ENCODE measurements at places on chromosomes 5 and 9.

- DNase-seq: no peak
These were observed 80.1 kb downstream of the EDIL3 start for GRCh38 chr5:84304599-84304998.

- DNase-seq: no peak
These were observed 115.2 kb downstream of the C9orf152 start for GRCh38 chr9:110092792-110093191.

DNA sequence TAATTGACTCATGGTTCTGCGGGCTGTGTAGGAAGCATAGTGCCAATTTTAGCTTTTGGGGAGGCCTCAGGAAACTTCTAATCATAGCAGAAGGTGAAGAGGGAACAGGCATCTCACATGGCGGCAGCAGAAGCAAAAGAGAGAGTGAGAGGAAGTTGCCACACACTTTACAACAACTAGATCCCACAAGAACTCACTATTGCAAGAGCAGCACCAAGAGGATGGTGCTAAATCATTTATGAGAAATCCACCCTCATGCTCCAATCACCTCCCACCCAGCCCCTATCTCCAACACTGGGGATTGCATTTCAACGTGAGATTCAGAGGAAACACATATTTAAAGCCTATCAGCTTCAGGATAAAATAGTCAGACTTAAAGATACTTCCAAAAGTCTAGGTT lies 36.1 kb upstream of the LPAR1 start:
- no peak for DNase-seq

GRCh38 chr5:71529682-71530081 lies 57.5 kb upstream of the MCCC2 start:
- DNase-seq: no peak

DNA sequence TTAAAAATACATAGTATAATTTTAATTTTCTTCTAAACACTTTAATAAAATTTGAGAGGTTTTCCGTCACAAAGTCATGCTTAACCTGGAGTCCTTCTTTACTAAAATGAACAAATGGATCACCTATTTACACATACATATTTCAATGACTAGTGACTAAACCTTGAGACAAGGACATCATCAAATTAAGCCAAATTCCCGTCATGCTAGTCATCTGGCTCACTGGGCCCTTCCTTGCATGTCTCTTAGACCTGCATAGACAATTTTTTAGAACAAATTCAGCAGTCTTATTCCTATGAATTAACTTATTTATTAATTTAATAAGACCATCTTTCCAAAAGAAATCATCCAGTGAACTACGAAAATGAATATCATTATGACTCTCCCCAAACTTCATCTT lies 26.6 kb downstream of the ERAP2 start:
- DNase-seq: no peak

- DNase-seq: no peak
These were observed 3.5 kb upstream of the HINT2 start for GRCh38 chr9:35818341-35818740.

DNA sequence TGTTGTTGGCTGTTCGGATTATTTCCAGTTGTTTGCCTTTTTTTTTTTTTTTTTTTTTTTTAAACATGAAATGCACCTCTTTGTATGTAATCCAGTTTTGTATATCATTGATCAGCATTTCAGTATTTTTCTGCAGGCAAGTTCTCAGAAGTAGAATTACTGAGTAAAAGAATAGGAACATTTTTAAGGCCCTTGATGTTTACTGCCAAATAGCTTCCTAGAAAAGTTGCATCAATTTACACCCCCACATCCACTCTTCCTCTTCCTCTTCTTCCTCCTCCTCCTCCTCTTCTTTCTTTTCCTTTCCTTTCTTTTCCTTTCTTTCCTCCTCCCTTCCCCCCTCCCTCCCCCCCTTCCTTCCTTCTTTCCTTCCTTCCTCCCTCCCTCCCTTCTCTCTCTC lies 69.4 kb upstream of the ENTREP1 start:
- no peak for DNase-seq

- DNase-seq: no peak
These were observed 3.8 kb upstream of the CACFD1 start for GRCh38 chr9:133455936-133456335.

DNA sequence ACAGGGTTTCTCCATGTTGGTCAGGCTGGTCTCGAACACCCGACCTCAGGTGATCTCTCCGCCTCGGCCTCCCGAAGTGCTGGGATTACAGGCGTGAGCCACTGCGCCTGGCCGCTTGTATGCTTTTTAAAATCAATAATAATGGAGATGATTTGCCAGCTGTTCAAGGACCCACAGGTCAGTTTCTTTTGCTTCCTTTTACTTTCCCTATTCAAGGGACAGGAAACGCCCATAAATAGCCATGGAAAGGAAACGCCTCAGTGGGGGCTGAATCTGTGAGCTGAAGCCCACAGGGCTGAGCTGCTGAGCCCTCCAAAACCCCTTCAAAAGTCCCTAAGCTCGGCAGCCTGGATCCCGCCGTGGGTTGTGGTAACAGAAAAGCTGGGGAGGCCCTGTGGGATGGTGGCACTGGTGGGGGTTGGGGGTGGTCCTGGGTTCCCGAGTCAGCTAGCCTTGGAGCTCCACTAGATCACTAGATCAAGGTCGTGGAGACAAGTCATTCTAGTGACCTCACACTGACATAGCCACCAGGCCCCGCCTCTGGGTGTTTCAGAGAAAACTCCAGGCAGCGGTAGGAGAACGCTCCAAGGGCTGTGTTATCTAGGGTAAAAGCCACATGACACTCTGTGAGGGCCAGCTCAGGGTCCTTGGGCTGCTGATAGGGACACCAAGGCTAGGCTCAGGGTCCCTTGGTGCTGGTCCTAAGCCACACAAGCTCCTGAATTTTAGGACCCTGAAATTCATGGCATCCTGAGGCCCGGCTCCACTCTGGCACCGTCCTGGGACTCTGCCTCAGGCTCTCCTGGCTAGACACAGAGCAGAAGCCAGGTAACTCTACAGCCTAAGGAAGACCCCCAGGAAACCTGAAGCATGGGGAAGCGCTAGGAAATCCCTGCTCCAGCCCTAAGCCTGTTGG lies 18.0 kb upstream of the DUSP1 start:
- no peak for DNase-seq

DNA sequence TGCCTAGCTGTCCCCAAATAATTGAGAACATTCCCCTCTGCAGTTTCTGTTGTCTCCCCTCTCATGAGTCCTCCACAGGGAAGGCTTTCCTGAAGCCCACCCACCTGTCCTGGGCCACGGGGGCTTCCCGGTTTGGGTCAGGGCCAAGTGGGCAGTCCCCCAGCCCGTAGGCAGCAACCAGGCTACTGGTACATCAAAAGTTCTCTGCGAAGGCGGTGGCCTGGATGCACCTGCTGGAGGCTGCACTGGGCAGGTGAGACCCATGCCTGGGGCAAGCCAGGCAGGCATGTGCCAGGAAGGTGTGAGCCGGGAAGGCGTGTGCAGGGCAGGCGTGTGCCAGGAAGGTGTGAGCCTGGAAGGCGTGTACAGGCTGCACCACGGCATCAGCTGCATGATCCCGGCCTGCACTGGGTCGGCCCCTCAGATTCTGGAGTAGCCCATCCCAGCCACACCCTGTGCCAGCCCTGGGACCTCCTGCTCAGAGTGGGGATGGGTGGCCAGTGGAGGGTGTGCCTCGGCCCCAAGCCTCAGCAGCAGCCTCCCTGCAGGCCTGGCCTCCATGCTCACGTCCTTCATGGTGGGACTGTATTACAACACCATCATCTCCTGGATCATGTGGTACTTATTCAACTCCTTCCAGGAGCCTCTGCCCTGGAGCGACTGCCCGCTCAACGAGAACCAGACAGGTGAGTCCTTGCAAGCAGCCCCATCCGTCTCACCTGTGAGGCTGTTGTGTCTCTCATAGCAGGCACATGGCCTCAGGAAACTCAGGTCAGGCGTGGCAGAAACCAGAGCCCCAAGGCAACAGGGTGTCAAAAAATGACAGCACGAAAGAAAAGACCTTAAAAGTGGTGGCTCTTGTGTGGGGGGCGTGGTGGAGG lies 8.7 kb downstream of the SLC6A19 start:
- no peak for DNase-seq

DNA sequence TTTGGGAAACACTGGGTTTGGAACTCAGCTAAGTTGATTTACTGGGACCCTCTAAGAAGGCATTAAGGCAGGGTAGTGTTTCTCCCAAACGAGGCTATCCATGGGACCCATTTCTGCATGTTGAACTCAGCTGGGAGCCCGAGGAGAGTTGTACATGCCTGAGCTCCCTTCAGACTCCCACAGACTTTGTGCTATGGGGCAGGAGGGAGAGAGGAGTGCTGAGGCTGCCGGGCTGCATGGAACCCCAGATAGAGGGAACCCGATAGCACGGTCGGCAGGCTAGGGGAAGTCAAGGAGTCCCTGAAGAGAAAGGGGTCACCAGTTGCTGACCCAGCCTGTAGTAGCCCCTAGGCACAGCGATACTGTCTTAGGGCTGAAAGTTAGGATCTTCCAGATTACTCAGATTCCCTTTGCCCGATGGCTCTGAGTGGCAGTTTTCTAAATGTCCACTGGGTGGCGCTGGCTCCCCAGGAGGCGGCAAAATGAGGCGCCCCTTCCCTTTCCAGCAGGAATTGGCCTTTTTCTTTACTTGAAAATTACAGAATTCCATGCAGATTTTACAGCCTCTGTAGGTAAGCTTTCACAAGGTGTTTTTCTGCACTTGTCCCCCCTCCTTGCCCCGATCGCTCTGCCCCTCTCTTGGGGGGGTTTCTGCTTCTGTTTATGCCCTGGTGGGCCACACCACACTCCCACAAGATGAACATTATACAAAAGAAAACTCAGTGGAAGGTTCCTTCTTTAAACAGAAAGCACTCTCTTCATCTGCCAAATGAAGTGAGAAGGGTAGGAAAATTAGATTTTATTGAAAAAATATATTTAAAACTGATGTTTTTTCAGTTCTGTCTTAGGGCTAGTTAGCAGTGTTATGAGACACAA lies 17.8 kb downstream of the NANS start:
- peak; percentile 23 for DNase-seq

Measured in NCI-H1092 treated with DMSO at 0.1 percent for 48 hours (cell line).